ENCODE measurements at places on chromosomes 2 and 18.

- no peak for DNase-seq
Observed at GRCh38 chr2:168851674-168852320, 38.4 kb downstream of the SPC25 start.

DNA sequence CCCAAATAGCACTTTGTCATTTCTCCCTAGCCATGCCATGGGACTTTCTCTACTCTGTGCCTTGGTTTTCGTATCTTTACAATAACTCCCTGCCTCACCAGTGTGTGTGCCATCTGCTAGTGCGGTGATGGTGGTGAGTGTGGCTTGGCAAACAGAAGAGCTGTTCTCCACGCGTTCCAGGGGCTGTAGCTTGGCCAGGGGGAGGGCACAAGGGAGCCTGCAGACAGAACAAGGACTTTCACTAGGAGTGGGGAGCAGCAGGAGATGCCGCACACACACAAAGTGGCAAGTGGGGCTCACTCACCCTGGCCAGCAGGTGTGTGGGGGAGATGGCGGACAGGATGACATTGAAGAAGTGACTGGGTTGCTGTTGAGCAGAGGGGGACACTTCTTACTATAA, 196.9 kb downstream of the HAUS1 start:
- no peak for DNase-seq

- DNase-seq = no peak
Observed at GRCh38 chr2:240033330-240033678, 3.1 kb upstream of the OR6B2 start.

DNA sequence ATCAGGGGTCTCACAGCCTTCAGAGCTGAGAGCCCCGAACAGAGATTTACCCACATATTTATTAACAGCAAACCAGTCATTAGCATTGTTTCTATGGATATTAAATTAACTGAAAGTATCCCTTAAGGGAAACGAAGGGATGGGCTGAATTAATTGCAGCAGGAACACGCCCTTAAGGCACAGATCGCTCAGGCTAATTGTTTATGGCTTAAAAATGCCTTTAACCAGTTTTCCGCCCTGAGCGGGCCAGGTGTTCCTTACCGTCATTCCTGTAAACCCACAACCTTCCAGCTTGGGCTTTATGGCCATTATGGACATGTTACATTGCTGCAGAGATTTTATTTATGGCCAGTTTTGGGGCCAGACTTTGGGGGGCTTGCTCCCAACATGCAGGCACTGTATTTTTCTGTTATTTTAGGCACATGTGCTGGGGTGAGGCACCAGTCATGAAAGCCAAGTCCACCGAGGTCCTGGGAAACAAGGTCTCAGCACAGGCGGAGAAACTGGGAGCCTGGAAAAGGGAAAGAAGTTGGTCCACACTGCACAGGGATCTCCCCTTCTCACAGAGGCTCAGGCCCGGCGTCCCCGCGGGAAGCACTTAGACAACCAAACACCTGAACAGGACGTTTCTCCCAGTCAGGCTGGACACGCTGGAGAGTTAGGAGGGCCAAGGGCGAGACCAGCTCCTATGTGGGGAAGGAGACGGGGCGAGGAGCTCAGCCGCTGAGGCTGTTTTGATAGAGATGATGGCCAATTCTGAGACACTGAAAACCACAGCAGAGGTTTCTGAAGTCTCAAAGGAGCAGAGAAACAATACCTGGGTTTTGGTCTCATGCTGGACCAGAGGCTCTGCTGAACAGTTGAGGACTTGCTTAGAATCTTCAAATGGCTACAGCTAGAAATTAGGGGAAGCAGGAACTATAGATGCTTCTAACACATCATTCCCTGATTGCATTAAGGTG, 86.7 kb downstream of the TMEM18 start:
- no peak for DNase-seq

GRCh38 chr2:24830351-24830750, 37.1 kb downstream of the CENPO start:
- no peak for DNase-seq

DNA sequence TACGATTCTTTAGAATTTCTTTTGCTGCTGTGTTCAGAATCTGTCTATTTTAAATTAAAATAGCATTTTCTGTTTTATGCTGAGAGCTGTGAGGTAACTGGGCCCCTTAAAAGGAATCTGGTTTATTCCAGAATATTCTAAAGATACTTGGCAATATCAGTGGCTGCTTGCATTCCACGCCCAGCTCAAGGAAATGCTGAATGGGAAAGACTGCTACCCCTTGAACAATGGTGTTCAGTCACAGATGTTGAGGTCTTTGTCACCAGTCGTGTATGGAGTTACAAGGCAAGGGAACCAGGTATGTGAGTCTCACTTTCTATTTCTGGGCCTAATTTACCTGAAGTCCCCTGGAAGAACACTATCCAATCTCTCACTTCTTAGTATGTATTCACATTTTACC, 377.9 kb upstream of the CDH7 start:
- DNase-seq = no peak

GRCh38 chr18:26456070-26456491, 92.3 kb downstream of the KCTD1 start:
- DNase-seq = no peak

DNA sequence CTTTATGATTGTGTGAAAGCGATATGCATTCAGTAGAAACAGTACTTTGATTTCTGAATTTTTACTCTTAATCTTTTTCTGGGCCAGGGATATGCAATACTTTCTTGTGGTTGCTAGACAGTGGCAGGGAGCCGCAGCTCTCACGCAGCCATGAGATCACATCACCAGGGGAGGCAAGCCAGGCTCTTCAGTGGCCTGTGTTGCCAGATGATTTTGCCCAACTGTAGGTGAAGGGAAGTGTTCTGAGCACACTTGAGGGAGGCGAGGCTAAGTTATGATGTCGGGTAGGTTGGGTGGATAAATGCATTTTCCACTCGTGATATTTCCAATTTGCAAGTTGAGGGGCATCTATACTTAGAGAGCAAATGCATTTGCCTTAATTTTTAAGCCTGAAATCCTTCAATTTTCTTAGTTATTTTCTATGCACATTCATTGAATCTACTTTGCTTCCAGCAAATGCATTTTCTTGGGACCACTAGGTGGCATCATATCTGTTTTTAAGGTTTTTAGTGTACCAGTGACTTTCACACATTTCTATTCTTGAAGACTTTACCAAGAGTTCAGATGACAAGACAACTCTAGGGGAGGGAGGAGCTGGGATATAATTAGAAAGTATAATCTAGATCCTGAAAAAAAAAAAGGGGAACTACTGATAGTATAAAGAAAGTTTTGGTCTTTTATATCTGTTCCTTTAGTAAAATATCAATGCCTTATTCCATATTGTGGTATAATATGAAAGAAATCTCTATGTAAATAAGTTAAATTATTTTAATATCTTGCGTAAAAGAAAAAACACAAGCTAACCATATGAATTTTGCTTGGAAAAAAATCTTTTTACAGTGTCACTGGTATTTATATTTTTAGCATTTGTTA, 643.3 kb downstream of the SOCS6 start:
- DNase-seq = no peak

DNA sequence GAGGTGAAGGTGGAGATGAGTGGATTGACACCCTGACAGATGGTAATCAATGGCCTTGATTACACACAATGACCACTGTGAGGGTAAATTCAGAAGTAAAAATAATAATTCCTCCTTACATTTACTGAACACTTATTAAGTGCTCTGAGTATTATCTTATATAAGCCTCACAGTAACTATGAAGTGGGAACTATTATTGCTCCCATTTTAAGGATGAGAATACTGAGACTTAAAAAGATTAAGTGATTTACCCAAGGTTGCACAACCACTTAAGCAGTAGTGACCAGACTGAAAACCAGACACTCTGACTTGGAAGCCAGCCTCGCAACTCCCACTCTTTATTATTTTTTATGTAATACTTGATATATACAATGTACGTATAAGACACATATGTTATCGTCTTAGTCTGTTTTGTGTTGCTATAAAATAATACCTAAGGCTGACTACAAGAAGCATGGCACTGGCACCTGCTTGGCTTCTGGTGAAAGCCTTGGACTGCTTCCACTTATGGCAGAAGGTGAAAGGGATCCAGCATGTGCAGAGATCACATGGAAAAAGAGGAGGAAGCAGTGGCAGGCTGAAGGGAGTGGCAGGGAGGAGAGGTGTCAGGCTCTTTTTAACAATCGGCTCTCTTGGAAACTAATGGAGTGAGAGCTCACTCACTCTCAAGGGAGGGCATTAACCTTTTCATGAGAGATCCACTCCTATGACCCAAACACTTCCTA, 41.5 kb upstream of the C1D start:
- no peak for DNase-seq

DNA sequence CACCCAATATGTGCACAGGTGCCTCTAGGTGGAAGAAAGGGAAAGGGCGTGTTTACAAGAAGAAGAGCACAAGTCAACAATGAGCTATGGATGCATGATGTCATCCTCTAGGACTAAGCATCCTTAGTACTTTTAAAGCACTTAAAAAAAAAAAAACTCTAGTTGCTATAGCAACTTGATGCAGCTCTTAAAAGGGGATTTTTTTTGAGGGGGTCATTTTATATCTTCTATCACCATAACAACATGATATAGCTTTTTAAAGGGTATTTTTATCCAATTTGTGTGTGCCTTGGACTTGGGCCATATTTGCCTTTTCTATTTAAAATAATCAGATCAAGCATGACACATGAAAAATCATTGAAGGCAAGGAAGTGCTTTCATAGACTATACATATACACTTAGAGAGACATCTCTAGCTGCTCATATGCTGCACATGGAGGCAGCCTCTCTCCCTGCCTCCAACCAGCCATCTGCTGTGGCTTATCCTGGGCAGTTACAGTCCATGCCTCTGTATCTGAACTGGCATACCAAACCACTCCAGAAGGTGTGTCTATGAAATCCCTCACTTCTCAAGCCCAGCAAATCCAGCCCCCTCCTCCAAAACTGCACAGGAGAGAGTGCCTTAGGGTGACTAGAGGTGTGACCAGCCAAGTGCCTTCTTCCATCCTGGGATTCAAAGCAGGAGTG, 165.4 kb downstream of the MSH2 start:
- no peak for DNase-seq

GRCh38 chr2:185787227-185788145, 48.9 kb downstream of the FSIP2 start:
- no peak for DNase-seq

- DNase-seq = no peak
Observed at GRCh38 chr18:79738041-79738461, 58.4 kb downstream of the CTDP1 start.

DNA sequence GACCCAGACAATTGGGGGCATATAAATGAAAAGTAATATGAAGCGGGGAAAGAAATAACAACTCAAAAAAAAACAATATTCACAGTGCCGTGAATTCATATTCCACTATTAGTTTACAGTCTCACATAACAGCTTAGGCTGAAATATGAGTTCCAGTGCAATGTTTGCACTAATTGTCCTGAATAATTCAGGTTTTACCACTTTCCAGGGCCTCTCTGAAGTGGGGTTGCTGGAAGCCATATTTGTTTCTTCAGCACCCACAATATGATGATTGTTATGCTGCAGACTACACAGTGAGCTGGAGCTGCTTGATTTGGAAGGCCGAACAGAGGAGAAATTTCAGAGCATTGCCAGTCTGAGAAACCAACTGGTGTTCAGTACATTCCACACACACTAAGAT, 894.5 kb upstream of the ACVR2A start:
- DNase-seq = no peak

DNA sequence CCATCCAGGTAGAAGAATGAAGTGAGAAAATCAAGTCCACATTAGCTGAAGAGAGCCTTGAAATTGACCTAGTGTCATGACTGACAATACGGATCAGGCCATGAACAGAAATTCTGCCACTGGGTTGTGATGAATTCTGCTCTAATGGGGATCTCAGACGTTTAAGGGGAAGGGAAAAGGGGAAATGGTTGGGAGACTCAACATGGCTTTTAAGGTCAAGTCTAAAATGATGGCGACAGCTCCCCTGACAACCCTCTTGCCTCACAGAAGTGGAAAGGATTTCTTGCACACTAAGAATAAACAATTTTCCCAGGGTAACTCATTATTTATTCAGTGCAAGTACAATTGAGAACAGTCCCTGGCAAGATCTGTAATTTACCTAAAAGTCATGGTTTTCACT, 302.5 kb upstream of the ACVR2A start:
- DNase-seq = no peak

DNA sequence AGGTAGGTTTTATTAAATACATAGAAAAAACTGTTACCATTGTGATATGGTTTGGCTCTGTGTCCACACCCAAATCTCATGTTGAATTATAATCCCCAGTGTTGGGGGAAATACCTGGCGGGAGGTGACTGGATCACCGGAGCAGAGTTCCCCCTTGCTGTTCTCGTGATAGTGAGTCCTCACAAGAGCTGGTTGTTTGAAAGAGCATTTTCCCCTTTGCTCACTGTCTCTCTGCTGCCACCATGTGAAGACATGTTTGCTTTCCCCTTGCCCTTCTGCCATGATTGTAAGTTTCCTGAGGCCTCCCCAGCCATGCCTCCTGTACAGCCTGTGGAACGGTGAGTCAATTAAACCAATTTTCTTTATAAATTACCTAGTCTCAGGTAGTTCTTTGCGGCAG, 352.7 kb upstream of the SLC39A10 start:
- DNase-seq = no peak

- no peak for DNase-seq
Observed at GRCh38 chr2:226579519-226579918, 220.1 kb downstream of the IRS1 start.

GRCh38 chr2:233593201-233593600, 24.2 kb upstream of the UGT1A8 start:
- no peak for DNase-seq

- DNase-seq = no peak
Observed at GRCh38 chr2:105431367-105432043, 32.7 kb upstream of the FHL2 start.

- no peak for DNase-seq
Observed at GRCh38 chr18:49226243-49227000, 234.0 kb downstream of the DYM start.

- no peak for DNase-seq
Observed at GRCh38 chr2:26009567-26009963, 24.3 kb upstream of the RAB10 start.

- no peak for DNase-seq
Observed at GRCh38 chr2:112001136-112001715, 53.8 kb upstream of the TMEM87B start.

DNA sequence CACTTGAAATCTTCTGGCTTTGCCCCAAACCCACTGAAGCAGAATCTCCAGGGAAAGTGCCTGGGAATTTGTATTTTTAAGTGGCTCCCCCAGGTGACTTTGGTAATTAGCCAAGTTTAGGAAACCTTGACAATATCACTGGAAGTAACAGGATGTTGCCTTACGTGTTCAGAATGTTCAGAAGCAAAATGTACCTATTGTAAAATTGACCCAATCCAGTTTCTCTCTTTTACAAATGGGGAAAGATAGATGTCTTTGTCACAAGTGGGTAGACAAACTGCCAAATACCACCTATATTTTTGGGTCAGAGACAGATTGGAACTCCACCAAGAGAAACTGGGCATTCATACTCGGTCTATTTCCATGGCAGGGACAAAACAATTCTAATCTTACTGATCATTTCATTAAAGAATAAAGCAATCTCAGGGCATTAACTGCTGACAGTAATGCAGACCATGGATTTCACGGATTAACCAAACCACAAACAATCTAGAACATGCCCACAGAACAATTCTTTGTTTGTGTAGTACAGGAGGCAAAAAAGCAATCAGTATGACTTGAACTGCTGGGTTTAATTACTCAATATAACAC, 255.8 kb downstream of the ERBB4 start:
- no peak for DNase-seq

- no peak for DNase-seq
Observed at GRCh38 chr18:75157851-75158250, 51.1 kb downstream of the PTGR3 start.

- no peak for DNase-seq
Observed at GRCh38 chr2:69683170-69683971, 39.8 kb upstream of the AAK1 start.

- no peak for DNase-seq
Observed at GRCh38 chr18:55455938-55456337, 132.1 kb downstream of the TCF4 start.

Measured in activated naive CD4-positive, alpha-beta T cell treated with anti-CD3 and anti-CD28 coated beads, Interleukin-2, amount 50 U/mL, for 16 hours (primary cell).